ENCODE measurements at places on chromosomes 3 and 15.

DNA sequence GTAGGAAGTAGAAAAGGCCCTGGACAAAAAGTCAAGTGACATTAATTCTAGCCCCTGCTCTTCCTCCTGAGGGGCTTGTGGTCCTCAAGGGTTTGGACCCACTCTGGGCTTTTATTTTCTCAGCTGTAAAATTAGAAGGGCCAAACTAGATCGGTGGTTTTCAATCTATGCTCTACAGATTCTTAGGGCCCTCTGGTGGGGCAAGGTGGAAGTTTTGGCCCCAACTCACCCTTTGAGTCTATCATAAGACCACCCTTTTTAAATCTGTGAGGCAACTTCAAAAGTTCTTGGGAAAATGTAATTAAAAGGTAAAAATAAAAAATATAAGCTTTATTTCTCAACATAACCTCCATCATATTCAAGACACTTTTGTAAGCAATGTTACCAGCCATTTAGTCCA lies 25.6 kb upstream of the CFAP161 start:
- no peak for DNase-seq

GRCh38 chr15:36430726-36431265 lies 148.6 kb upstream of the CDIN1 start:
- DNase-seq: no peak

DNA sequence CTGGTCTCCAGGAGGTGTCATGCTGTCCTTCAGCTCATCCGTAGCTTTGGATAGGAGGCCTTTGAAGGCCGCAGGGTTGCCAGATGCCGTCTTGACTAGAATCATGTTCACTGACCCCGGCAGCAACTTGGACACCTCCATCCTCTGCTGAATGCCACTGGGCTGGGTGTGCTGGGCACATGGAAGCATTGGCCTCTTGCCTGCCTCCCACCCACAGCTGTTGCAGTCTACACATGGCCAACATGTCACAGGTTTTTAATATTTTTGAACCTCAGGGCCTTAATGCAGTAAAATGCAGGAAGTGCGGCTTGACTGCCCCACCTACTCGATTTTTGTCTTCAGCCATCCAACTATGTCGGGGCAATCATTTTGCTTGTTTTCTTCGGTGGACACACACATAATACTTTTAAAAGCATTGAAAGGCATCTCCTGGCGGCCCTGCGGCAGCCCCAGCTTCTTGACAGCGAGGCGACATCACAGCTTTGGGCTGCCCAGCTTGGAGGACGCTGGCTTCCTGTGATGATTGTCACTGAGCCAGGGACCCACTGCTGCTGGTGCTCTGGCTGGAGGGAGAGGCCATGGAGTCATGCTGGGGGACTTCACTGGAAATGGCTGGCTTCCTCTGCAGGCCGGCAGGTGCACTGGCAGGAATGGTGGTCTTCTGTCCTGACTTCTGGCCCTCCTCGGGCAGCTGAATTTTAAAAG lies 31.6 kb upstream of the ACAD9 start:
- no peak for DNase-seq

DNA sequence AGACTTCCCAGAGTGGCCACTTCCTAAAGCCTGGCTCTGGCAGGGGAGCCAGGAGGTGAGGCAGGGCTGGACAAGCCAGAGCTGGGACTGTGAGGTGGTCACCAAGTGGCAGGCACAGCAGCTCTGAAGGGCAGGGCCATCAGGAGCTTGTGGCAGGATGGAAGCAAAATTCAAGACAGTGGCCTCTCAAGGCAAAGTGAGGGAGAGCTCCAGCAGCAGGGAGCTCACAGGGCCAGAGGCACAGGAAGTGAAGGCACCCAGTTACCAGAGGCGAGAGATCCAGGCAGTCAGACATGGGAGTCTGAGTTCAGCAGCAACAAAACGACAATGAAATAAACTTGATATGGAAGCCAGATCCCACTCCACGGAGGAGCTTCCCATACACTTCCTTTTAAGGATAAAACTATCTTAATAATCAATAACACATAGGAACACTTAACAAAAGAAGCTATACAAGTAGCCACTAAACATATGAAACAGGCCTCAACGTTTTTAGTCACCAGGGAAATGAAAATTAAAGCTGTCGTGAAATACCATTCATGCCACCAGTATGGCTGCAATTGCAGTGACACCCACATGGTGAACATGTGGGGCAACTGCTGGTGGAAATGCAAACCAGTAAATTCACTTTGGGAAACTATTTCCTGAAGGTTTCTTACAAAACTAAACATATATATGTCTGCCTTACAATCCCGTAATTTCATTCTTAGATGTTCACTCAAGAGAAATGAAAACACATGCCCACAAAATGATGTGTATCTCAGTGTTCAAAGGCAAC lies 35.4 kb upstream of the TMEM158 start:
- no peak for DNase-seq

- no peak for DNase-seq
Observed at GRCh38 chr3:151015767-151016477, 43.4 kb upstream of the CLRN1 start.

DNA sequence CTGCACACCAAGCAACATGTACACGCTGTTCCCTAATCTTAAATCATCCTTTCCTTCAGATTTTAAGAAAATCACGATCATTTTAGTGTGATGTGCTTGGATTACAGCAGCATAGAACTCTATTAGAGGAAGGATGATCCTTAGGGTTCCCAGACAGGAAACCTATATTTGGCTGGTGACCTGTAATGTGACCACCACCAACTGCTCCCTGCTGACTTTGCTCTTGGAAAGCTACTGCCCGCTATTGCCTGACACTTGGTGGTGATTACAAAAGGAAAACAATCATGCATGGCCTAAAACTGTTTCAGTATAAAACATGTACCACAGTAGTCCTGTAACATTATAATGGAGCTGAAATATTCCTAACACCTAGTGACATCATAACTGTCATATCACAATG lies 27.2 kb upstream of the LMOD3 start:
- no peak for DNase-seq
